ENCODE measurements at places on chromosomes 13 and 19. TPM values are rescaled to one million over a fixed set of nuclear protein-coding genes. Genes with fewer than 3 reads are reported as not detected.

SERPINE3 gene
- total RNA-seq = not detected

GRCh38 chr19:2584002-2584401, 108.1 kb downstream of the GADD45B start:
- H3K4me1 ChIP-seq = peaks cover 7% of the 10 kb centered on the region
- H3K27me3 ChIP-seq = peaks cover 5% of the 10 kb centered on the region
- no peak for DNase-seq

DNA sequence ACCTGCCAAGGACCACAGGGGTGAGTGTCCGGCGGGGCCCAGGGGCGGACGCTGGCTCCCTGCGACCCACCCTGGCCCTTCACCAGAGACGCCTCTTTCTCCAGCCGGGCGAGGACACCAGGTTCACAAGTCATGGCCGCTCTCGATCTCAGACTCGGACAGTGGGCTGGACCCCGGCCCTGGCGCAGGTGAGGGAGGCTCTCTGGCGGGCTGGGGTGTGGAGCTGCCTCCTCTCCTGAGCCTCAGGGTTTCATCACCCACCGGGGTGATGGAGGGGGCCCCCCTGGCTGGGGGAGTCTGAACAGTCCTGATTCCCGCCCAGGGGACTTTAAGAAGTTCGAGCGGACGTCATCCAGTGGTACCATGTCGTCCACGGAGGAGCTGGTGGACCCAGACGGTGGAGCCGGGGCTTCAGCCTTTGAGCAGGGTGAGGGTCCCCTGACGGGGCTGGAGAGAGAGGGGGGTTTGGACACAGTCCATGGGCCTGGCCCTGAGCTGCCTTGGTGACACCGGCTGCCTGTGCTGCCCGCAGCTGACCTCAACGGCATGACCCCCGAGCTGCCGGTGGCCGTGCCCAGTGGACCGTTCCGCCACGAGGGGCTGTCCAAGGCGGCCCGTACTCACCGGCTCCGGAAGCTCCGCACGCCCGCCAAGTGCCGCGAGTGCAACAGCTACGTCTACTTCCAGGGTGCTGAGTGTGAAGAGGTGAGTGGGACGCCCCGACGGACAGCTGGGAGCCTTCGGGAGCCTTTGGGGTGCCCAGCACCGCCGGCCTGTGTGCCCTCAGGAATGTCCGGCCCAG, 13.6 kb downstream of the ARHGAP45 start:
- peaks cover 70% of the 10 kb centered on the region for H3K4me1 ChIP-seq
- H3K27me3 ChIP-seq = no peaks in the 10 kb centered on the region
- no peak overlapping the region for H3K4me3 ChIP-seq
- no peak overlapping the region for H3K27ac ChIP-seq
- peaks cover 62% of the 10 kb centered on the region for H3K36me3 ChIP-seq

FIZ1 gene
- total RNA-seq = 23.9 TPM

- H3K27ac ChIP-seq = no peak overlapping the region
- H3K4me1 ChIP-seq = peaks cover 20% of the 10 kb centered on the region
- no peaks in the 10 kb centered on the region for H3K36me3 ChIP-seq
- no peaks in the 10 kb centered on the region for H3K27me3 ChIP-seq
- no peak for DNase-seq
Measured at GRCh38 chr19:35457173-35457572, 9.1 kb downstream of the FFAR2 start.

DNA sequence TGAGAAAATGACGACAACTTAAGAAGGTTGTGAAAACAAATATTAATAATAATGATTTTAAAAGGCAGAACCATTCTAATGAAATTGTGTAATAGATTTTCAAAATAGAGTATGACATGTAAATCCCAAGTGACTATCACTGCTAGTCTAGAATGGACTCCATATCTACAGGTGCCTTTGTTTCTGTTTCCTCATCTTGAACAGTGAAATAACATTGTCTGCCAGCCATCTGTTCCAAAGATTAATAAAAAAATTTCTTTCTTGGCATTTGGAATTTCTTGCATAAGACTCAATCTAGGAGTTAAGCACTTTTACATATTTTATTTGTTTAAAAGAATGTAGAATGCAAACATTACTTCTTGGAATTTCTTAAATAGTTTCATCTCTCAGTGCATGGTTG, 520.1 kb upstream of the ARGLU1 start:
- H3K27me3 ChIP-seq = no peaks in the 10 kb centered on the region
- H3K4me3 ChIP-seq = no peak overlapping the region
- no peak overlapping the region for H3K27ac ChIP-seq
- no peaks in the 10 kb centered on the region for H3K4me1 ChIP-seq

GRCh38 chr19:29439688-29440550, 85.9 kb upstream of the VSTM2B start:
- H3K4me1 ChIP-seq = no peaks in the 10 kb centered on the region
- H3K4me3 ChIP-seq = no peak overlapping the region
- no peak overlapping the region for H3K27ac ChIP-seq
- no peaks in the 10 kb centered on the region for H3K36me3 ChIP-seq

IL12RB1 gene
- total RNA-seq = 18.9 TPM

ICAM1 gene
- total RNA-seq = 65.8 TPM

TNFSF13B gene
- total RNA-seq = 1.3 TPM

- DNase-seq = no peak
- no peaks in the 10 kb centered on the region for H3K27me3 ChIP-seq
- no peaks in the 10 kb centered on the region for H3K36me3 ChIP-seq
Measured at GRCh38 chr19:782185-782877, 14.9 kb upstream of the PTBP1 start.

- H3K27ac ChIP-seq = no peak overlapping the region
- H3K4me1 ChIP-seq = no peaks in the 10 kb centered on the region
- no peak overlapping the region for H3K4me3 ChIP-seq
- DNase-seq = no peak
- H3K27me3 ChIP-seq = no peaks in the 10 kb centered on the region
- no peaks in the 10 kb centered on the region for H3K36me3 ChIP-seq
Measured at GRCh38 chr13:36778083-36778671, 40.8 kb upstream of the RFXAP start.

GRCh38 chr13:106453101-106453500, 82.4 kb downstream of the EFNB2 start:
- no peaks in the 10 kb centered on the region for H3K4me1 ChIP-seq
- DNase-seq = no peak
- H3K27ac ChIP-seq = no peak overlapping the region
- H3K36me3 ChIP-seq = no peaks in the 10 kb centered on the region
- H3K27me3 ChIP-seq = no peaks in the 10 kb centered on the region

DNA sequence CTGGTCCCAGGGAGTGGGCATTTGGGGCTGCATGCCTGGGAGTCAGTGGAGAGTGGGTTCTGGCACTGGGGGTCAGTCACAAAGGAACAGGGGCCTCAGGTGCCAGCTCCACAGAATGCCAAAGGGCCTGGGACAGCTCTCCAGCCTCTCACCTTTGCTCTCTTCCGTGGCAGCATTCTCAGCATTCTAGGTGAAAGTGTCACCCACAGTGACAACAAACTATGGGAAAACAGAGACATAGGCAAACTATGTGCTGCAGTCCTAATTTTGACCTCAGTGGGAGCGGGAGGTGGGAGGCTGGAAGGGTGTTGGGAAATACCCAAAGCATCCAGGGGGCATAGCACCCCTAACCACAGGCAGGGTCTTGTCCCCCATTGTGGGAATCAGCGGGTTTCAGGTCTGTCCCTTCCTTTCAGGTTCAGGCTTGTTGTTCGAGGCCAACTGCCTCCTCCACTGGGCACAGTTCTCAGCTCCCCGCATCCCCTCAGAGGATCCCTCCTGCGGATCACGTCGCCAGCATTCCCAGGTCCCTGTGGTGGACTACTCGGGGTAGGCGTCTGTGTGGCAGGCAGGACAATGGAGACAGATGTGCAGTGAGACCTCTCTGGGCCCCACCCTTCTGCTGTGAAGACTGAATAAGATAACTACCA, 52.4 kb downstream of the TSHZ3 start:
- H3K4me1 ChIP-seq = no peaks in the 10 kb centered on the region
- no peaks in the 10 kb centered on the region for H3K36me3 ChIP-seq
- DNase-seq = no peak

DNA sequence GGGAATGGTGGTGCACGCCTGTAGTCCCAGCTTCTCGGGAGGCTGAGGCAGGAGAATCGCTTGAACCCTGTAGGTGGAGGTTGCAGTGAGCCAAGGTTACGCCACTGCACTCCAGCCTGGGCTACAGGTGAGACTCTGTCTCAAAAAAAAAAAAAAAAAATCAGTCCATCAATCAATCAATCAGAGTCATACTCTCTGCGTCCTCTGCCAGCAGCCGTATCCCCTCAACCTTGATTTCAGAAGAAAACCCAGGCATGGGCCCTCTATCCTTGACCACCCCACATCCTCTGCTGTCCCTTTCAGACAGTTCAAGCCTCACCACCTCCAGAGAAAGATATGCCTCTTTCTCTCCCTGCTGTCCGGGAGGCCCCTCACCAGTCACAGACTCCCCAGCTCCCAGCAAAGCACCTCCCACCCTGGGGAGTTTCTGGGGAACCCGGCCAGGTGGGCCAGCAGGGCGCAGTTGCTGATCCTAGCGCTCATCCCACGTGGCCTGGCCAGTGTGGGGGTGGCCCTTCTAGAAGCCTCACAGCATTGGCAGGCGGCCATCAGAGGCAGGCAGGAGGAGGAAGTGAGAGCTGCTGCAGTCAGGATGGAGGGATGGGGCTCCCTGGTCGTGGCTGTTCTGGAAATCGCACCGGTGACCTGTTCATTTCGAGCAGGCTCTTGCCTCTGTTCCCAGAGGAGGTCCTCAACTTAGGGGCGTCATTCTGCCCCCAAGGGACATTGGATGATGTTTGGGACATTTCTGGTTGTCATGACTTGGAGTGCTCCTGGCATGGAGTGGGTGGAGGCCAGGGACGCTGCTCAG, 10.2 kb upstream of the JSRP1 start:
- H3K4me3 ChIP-seq = no peak overlapping the region
- no peak for DNase-seq
- H3K27ac ChIP-seq = peak overlapping the region; percentile 38

- H3K27ac ChIP-seq = no peak overlapping the region
- H3K4me1 ChIP-seq = no peaks in the 10 kb centered on the region
- H3K36me3 ChIP-seq = no peaks in the 10 kb centered on the region
- H3K4me3 ChIP-seq = no peak overlapping the region
- no peak for DNase-seq
Measured at GRCh38 chr19:50772476-50772875, 2.2 kb downstream of the GPR32 start.

JSRP1 gene
- total RNA-seq = 1.0 TPM

VSTM2B gene
- total RNA-seq = not detected

GRCh38 chr13:79654520-79654919, 173.6 kb downstream of the NDFIP2 start:
- H3K27me3 ChIP-seq = no peaks in the 10 kb centered on the region
- H3K27ac ChIP-seq = no peak overlapping the region
- H3K4me1 ChIP-seq = no peaks in the 10 kb centered on the region
- no peak overlapping the region for H3K4me3 ChIP-seq
- no peak for DNase-seq
- no peaks in the 10 kb centered on the region for H3K36me3 ChIP-seq

- no peak overlapping the region for H3K4me3 ChIP-seq
- H3K4me1 ChIP-seq = peaks cover 18% of the 10 kb centered on the region
- no peaks in the 10 kb centered on the region for H3K36me3 ChIP-seq
- peaks cover 3% of the 10 kb centered on the region for H3K27me3 ChIP-seq
- no peak for DNase-seq
Measured at GRCh38 chr13:113927661-113928581, 46.0 kb downstream of the C13orf46 start.

- no peaks in the 10 kb centered on the region for H3K27me3 ChIP-seq
- no peak overlapping the region for H3K27ac ChIP-seq
- no peak for DNase-seq
Measured at GRCh38 chr19:29760752-29761502, 45.9 kb upstream of the C19orf12 start.

- no peaks in the 10 kb centered on the region for H3K27me3 ChIP-seq
- H3K36me3 ChIP-seq = no peaks in the 10 kb centered on the region
- no peak overlapping the region for H3K27ac ChIP-seq
- no peaks in the 10 kb centered on the region for H3K4me1 ChIP-seq
- no peak overlapping the region for H3K4me3 ChIP-seq
Measured at GRCh38 chr13:60627071-60627686, 230.2 kb downstream of the TDRD3 start.

- H3K4me3 ChIP-seq = no peak overlapping the region
- H3K27me3 ChIP-seq = peaks cover 7% of the 10 kb centered on the region
- H3K27ac ChIP-seq = no peak overlapping the region
- no peak for DNase-seq
Measured at GRCh38 chr19:50875795-50876422, 2.7 kb downstream of the KLK2 start.

GRCh38 chr13:40175639-40176038, 490.8 kb downstream of the FOXO1 start:
- H3K4me1 ChIP-seq = peaks cover 12% of the 10 kb centered on the region
- H3K27ac ChIP-seq = no peak overlapping the region
- no peaks in the 10 kb centered on the region for H3K36me3 ChIP-seq
- DNase-seq = no peak

- no peaks in the 10 kb centered on the region for H3K27me3 ChIP-seq
- DNase-seq = no peak
- no peak overlapping the region for H3K27ac ChIP-seq
- no peaks in the 10 kb centered on the region for H3K4me1 ChIP-seq
Measured at GRCh38 chr19:18551631-18552030, 6.0 kb upstream of the KXD1 start.

GRCh38 chr19:49453757-49454240, 774 bp downstream of the ALDH16A1 start:
- H3K4me1 ChIP-seq = peaks cover 41% of the 10 kb centered on the region
- no peaks in the 10 kb centered on the region for H3K27me3 ChIP-seq
- DNase-seq = no peak
- peak overlapping the region; percentile 99 for H3K4me3 ChIP-seq
- H3K36me3 ChIP-seq = peaks cover 12% of the 10 kb centered on the region

DNA sequence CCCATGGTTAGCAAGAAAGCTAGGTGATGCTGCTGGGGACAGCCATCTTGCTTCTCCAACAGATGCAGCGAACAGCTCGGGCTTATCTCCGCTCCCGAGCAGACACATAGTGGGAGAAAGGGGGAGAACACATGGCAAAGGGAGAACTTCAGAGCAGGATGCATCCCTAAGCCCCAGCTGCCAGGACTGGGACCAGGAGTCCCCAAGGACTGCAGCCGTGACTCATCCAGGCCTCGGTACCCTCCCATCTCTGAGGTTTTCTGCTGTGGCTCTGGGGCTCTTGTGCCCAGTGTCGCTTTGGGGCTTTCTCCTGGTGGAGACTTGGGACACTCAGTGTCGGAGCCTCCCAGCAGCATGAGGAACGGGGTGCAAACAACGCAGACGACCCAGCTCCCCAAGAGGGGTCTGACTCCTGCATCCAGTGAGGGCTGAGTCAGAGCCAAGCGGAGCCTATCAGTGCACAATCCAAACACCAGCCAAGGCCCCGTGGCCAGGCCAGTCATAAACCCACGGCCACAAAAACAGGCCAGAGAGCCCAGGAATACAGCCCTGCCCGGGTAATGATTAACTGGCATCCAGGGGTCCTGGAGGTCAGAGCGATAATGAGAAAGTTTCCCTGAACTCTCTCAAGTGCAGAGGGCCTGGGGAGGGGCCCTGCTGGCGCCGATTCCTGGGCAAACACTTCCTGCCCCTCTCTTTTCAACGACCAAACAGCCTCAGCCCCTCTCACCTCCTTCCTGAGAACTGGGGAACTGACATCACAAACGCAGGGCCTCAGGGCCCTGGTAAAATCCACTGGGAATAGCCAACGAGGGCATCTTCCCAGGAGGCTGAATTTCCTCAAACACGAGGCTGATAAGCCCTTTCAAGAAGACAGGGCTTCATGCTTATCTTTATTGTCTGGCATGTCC, 202.9 kb downstream of the USP12 start:
- no peaks in the 10 kb centered on the region for H3K36me3 ChIP-seq
- H3K4me1 ChIP-seq = no peaks in the 10 kb centered on the region
- no peak for DNase-seq
- no peak overlapping the region for H3K4me3 ChIP-seq
- H3K27ac ChIP-seq = no peak overlapping the region

GRCh38 chr19:45501730-45502014, 3.4 kb downstream of the PPM1N start:
- H3K27ac ChIP-seq = no peak overlapping the region
- no peak for DNase-seq
- H3K36me3 ChIP-seq = no peaks in the 10 kb centered on the region
- peaks cover 41% of the 10 kb centered on the region for H3K4me1 ChIP-seq
- H3K4me3 ChIP-seq = no peak overlapping the region

ZGLP1 gene
- total RNA-seq = 5.6 TPM
